ENCODE measurements at places on chromosomes 4 and X.

DNA sequence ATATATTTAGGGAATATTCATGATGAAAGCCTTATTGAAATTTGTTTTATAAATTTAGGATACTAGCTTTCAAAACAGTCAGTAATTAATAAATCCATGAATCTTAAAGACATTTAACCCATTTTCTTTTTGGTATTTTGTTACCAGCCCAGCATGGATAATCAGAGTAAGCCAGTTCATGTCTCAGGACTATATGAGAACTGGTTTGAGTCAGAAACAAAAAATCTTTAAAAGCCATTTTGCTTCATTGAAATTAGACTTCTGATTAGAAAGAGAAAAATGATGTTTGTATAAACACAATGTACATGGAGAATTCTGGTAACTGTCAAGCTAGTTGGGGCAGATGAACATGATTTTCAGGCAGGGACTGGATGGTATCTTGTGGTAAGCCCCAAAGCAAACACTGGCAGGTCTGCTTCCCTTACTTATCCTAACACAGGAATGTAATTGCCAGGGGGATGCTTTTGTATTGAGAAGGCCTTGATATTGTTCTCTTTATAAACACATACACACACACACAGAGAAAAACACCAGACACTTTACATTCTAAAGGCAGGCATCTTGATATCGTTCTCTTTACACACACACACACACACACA is 9.4 kb downstream of the ARHGAP10 start:
- peak; percentile 65 for DNase-seq

DNA sequence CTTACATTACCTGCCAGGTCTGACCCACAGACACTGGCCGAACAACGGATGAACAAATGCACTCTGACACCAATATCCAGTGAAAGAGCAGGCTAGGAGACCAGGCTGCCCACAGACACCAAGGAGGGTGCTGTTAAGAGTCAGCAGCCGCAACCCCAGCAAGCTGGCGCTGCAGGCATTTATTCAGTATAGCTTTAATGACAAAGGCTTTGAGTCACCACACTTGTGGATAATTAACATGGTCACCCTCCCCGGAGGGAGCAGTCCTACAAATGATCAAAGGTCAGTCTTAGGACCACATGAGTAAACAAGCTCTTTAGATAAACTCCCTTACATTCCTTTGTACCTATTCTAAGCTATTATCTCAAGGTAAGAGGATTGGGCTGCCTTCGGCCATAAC is 368.5 kb upstream of the GRID2 start:
- DNase-seq = no peak

DNA sequence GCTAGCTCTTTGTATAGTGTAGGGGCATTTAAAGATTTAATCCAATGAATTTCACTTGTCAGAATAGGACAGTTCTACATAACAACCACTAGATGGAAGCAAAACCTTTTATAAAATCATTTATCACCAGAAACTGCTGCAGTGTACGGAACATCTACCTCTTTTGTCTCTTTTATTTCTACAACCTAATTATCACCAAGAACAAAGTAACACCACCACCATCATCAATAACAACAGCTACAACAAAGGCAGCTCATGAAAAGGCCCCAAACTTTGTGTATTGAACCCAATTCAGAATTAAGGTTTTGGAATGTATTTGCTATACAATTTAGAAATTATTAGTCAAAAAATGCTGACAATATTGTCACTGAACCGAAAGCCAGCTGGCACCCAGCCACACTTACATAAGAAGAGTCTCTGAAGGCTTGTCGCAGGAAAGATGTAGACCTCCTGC is 260.9 kb upstream of the RPS6KA3 start:
- no peak for DNase-seq

GRCh38 chr4:120544838-120545237 is 377.7 kb downstream of the PRDM5 start:
- no peak for DNase-seq

GRCh38 chrX:123834116-123834515 is 25.7 kb upstream of the XIAP start:
- no peak for DNase-seq

DNA sequence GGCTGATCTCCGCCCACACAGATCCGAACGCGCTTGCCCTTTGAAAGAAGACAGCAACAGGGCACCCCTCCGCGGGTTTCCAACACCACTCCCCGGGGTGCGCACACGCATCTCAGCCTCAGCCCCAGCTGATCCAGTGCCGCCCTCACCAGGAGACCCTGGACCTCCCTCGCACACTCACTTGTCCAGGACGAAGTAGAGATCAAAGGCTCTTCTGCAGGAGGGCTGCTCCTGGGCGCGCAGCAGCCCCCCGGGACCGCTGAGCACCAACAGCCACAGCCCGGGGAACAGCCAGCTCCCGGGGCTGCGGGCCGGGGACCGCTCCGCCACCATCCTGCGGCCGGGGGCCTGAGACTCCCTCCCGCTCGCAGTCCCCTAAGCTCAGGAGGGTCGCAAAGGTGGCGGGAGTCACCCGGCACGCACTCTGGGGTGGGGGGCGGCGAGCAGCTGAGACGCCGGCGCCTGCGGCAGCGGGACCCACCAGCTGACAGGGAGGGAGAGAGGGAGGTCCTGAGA is 743 bp downstream of the ANTXR2 start:
- peak; percentile 51 for DNase-seq

DNA sequence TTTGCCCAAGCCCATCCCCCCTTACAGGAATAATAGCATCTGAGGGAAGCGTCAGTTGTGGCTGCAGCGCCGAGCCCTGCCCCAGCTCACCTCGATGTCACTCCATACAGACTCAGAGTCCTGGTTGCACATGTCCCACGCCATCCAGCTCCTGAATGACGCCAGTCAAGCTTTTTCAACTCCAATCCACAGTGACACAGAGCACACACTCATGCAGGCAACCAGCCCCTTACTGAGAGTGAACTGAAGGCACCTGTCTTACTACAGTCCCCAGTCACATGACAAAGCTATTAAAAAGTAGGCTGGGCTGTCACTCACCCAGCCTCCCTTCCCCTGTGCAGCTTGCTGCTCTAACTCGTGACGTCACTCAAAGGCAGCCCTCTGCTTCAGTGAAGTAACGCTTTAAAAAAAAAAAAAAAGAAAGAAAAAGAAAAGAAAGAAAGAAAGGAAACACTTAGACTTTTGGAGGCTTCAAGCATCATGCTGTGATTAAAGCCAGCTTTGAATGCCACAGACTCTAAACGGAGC is at the start of gene PPARGC1A:
Gene PPARGC1A, minus strand, starts transcription at position 234 of the 528 bp plus-strand sequence. Its CDS starts 90 bp downstream, at position 144.
- DNase-seq = peak; percentile 19

- DNase-seq = peak; percentile 28
These were observed 101.8 kb downstream of the ANXA5 start for GRCh38 chr4:121594796-121595526.

- DNase-seq = no peak
These were observed 69.9 kb upstream of the GABRE start for GRCh38 chrX:152044383-152044782.

DNA sequence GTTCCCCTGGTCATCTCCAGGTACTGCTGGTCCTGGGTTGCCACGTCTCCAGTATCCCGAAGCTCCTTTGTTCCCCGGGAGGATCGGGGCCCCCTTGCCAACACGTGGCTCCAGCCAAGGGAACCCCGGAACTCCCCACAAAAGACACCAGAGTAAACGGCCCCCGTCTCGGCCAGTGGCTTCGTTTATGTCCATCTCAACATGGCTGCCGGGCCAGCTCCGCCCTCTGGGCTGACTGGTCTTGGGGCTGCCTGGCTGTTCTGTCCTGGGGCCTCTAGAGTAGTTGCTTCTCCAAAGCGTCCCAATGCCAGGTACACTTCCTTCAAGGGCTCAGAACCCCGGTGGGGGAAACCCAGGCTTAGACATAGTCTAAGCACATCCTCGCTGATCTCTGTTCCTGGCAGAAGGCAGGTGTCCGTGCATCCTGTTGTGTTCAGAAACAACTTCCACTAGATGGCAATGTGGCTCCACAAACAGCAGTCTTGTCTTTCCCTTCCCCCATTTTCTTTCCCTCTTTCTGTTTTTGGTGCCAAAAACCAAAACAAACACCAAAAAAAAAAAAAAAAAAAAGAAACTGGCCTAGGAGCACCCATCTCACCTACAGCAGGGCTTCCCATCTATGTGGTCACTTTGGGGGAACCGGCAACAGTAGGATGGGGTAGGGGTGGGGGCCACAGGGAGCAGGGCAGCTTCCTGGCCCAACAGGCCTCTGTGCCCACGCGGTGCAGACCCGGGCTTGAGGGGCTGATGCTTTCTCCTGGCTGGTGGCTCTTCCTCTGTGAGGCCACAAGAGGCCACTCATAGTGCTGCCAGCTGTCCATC is 35.3 kb downstream of the NBDY start:
- DNase-seq = peak; percentile 79

DNA sequence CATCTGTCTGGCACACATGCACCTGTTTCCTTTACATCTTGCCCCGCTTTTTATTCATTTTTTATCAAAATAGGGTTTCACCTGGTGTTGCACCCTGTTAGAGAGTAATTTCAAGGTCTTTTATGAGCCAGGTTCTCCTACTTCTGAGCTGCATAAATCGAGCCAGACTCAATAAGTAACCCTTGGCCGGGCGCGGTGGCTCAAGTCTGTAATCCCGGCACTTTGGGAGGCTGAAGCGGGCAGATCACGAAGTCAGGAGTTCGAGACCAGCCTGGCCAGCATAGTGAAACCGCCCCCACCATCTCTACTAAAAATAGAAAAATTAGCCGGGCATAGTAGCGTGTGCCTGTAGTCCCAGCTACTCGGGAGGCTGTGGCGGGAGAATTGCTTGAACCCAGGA is 1.0 kb upstream of the PPP2R3B start:
- no peak for DNase-seq

DNA sequence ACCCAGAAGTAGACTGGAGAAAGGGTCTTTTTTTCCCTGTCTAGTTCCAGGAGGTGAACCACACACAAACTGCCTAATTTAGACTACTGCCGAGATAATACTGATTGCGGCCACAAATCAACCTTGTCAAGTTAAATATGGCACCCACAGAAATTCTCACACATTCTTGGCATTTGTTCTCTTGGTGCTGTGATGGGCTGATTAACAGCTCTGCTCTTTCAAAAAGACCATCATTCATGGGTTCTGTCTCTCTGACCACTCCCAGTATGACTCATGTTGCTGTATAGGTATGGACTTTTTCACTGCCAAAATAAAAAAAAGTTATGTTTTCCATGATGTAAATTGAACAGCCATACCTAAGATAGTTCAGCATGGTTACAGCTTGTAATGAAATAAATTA is 1003.5 kb upstream of the LCORL start:
- DNase-seq = no peak

- no peak for DNase-seq
These were observed 92.6 kb downstream of the CCSER1 start for GRCh38 chr4:90219822-90220221.

DNA sequence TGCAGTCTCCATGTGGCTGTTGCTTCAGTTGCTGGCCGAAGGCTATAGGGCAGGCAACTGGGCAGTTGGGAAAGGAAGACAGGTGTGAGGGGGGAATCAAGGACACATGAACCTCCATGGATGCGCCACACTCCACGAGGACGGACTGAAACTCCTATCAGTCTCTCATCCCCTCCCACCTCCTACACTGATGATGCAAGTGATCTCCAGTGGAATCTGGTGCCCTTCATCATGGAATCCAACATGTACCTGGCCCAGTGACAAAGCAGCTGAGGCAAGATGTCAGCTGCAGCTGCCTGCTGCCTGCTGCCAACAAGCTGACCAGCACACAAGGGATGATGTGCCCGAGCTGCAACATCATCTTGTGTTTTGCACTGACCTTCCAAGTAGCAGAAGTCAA is 26.0 kb upstream of the MGST2 start:
- DNase-seq = no peak
